ELF-1 (cell line): ENCODE measurements at places on chromosomes 11 and 22.

- peak; percentile 59 for DNase-seq
Observed at GRCh38 chr11:43579171-43579918, 101.2 kb upstream of the HSD17B12 start.

- no peak for DNase-seq
Observed at GRCh38 chr11:114129699-114130098, 70.2 kb downstream of the ZBTB16 start.

DNA sequence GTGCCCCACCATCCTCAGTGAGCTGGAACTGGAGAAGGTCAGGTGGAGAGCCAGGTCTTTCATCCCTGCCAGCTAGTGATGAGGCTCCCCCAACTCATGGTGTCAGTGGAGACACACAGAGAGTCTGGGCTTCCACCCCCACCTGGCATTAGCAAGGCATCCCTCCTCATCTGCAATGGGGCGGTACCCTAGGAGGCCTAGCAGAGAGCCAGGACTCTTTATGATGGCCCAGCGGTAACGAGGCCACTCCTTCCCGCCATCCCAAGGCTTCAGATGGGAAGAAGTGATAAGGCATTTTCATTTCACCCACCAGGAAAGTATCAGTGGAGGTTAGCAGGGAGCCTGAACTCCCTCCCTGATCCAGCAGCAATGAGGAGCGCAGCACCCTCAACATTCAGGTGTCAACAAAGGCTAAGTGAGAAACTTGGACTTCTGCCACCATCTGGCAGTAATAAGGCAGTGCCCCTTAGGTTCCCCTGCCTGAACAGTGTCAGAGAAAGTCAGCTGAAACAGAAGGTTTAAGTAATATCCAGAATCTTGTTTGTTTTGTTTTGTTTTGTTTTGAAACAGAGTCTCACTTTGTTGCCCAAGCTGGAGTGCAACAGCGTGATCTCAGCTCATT is 40.5 kb upstream of the FBLN1 start:
- no peak for DNase-seq

DNA sequence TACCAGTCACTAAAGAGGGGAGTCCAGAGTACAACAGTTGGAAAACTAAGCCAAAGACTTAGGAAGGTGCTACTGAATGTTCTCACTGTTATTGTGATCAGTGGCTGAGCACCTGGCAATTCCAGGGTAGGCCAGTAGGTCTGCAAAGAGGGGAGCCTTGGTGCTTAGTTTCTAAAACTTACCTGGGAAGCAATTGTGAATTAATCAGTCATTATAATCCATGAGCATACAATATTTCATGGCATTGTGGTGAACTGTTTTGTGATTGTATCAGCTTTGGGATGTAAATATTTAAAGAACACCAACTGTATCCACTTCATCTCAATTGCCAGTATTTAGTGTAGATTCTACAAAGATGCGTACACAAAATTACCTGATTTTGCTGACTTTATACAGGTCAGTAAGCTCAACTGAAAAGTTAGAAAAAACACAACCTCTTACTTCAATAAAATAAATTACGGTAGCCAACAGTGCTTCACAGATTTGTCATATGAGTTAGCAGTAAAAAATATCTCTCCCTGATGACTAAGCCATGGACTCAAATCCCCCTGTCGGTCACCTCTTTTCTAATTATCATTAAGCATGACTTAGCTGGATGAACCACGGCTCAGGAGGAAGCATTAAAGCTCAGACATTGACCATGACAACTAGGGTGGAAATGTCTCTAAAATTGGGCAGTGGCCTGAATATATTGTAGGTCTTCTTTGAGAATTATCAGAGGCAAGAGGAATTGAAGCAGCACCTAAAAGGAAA is 30.8 kb upstream of the SORL1 start:
- DNase-seq: no peak

DNA sequence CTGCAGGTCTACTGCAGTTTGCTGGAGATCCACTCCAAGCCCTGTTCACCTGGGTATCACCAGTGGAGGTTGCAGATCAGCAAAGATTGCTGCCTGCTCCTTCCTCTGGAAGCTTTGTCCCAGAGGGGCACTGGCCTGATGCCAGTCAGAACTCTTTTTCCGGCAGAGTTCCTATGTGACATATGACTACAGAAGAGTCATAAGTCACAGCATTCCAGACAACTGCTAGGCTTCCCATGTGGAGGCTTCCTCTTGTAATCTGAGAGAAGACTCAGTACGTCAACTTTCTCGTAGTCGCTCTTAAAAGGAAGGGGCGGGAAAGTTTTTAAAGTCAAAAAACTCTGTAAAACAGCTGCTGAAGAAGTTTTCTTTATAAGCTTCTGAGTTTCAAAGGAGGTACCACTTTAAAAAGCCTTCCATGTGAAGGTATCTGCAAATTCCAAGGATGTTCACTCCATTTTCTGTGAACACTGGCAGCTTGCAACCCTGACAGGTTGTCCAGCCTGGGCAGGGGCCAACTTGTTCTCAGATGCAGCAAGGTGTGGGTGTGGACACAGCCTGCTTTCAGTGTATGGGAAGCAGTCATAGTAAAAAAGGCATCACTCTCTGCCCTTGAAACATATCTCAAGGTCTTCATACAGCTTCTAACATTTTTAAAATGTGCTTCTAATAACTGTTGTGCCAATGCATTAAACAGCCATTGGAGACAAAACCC is 97.8 kb downstream of the ME3 start:
- DNase-seq: no peak

GRCh38 chr11:10308201-10308954 is 3.5 kb downstream of the ADM start:
- no peak for DNase-seq

- no peak for DNase-seq
Observed at GRCh38 chr11:61362542-61362875, 335 bp downstream of the TMEM138 start.

- DNase-seq: no peak
Observed at GRCh38 chr22:26321469-26321913, 107.6 kb upstream of the ASPHD2 start.

- no peak for DNase-seq
Observed at GRCh38 chr11:112989198-112989597, 28.0 kb downstream of the NCAM1 start.

- DNase-seq: no peak
Observed at GRCh38 chr22:49963647-49964026, 3.1 kb downstream of the PIM3 start.

DNA sequence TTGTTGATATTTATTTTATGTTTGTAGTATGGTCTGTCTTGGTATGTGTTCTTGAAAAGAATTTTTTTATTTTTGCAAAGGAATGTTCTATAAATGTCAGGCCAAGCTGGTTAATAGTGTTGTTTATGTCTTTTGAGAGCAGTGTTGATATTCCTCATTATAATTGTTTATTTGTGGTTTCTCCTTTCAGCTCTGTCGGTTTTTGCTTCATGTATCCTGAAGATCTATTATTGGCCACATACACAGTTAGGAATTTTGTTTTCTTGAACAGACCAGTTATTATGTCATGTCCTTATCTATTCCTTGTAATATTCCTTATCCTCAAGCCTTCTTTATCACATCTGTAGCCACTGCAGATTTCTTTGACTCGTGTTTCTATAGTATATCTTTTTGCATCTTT is 56.5 kb downstream of the PDHX start:
- DNase-seq: no peak

GRCh38 chr11:35102267-35102666 is 36.7 kb upstream of the CD44 start:
- DNase-seq: no peak

- no peak for DNase-seq
Observed at GRCh38 chr11:70474710-70475109, 76.4 kb downstream of the CTTN start.

DNA sequence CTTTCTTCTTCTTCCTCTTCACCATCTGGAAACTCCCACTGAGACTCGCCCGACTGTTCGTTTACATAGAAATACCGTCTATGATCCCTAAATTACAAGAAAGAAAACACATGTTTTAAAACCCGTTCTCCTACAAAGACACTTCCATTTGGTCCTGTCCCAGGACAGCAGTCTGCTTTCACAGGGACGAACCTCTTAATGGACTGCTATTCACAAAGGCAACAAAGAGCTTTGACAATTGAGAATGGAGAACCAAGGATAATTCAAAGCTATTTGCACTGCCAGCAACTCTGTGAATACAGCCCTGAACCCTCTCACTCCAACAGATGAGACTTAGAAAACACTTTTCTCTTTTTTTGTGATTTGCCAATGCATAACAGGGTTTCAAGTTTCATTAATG is 16.3 kb upstream of the AGBL2 start:
- DNase-seq: no peak

GRCh38 chr11:127233998-127234397 is 233.4 kb upstream of the KIRREL3 start:
- DNase-seq: no peak

GRCh38 chr11:133901999-133902398 is 54.8 kb downstream of the IGSF9B start:
- DNase-seq: no peak
